ENCODE measurements at places on chromosomes 1 and 21.
A peak's percentile ranks its signal among the peaks of the same experiment; 100 is the strongest.

- peak; percentile 40 for DNase-seq
Measured at GRCh38 chr1:156616463-156616862, 2.8 kb upstream of the HAPLN2 start.

- DNase-seq, result no peak
Measured at GRCh38 chr1:99397029-99397428, 132.7 kb downstream of the PLPPR4 start.

- DNase-seq, result no peak
Measured at GRCh38 chr1:50659107-50659662, 235.9 kb upstream of the DMRTA2 start.

GRCh38 chr1:60103186-60103585, 29.6 kb upstream of the C1orf87 start:
- no peak for DNase-seq

DNA sequence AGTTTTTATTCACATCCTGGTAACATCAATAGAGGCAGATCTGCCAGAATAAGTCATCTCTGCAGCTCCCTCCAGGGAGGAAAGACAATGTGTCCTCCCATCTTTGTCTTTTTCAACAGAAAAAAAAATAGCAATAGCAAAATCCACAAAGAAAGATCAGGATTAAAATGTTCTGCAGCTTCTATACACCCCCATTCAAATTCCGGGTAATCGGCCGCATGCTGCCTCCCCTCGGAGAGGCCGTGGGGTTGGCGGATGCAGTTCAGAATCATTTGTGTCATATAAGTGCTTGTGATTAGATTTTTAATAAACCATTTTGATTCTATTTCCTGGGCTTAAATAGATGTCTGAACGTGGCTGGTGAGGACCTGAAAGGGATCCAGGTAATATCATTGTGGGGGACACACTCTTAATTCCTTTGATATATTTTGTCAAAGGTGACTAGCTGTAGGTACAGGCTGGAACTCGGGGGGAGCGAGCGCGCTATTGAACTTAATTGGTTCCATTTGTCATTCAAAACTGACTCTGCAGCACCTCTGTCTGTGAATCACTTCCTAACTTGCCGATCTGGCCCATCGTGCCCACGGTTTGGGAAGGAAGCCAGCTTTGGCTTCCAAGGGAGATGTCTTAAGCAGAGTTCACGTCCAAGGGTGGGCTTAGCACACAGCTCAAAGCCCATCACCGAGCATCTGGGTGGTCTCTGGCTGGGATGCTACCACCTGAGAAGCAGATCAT, 85.6 kb upstream of the ARHGEF16 start:
- no peak for DNase-seq

GRCh38 chr1:15304708-15305467, 57.9 kb downstream of the FHAD1 start:
- DNase-seq, result peak; percentile 78

- no peak for DNase-seq
Measured at GRCh38 chr1:157512036-157512969, 40.0 kb downstream of the FCRL5 start.

DNA sequence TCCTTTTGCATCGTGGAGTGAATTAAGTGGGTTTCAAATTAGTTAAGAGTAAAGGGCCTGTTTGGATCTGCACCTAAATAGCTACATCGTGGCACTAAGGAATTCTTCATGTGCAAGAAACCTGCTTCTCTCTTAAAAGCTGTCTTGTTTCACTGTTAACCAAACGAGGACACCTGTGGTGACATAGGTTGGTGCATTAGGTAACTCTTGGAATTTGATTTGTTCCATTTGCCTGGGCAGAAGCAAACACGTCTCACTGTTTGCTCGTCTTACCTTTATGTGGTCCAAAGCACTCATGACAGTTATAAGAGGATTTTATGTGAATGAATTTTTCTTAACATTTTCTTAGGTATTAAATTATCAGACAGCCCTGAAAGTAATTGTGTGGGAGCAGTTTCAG, 60.9 kb downstream of the PRDM2 start:
- DNase-seq, result no peak

DNA sequence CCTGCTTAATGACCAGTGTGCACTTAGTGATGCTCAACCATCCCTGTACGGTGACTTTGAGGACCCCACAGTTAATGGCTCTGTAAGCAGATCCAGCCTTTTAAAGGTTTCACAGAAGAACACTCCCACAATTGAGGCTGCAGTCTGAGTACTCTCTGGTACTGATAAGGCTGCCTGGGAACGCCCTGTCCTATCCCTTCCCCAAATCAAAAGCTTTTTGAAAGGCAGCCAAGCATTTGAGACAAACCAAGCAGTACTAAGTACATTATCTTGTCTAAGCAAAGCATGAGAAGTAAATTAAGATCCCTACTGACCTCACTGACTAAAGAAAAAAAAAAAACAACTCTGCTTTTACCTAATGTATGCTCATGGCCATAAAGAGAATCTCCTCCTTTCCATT, 60.7 kb downstream of the SH3GLB1 start:
- no peak for DNase-seq

- peak; percentile 59 for DNase-seq
Measured at GRCh38 chr1:86503406-86504136, 34.8 kb downstream of the CLCA1 start.

GRCh38 chr1:78619032-78619431, 1.2 kb upstream of the IFI44L start:
- no peak for DNase-seq

DNA sequence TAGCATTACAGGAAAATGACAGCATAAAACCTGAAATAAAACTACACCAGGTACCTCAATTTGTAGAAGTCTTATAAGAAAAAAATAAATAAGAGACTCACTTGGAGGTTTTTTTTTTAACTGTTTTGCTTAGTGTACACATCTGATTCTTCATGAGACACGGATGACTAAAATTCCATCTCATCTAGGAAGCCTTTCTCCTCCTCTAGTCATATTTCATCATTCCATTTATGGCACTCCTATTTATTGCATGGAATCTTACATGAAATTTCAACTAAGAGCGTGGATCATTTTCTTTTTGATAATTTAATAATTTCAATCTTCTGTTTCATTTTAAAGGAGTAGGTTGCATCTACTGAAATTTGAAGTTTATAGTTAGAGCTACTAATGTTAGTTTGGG, 1.6 kb upstream of the PTGS2 start:
- no peak for DNase-seq

GRCh38 chr1:184143449-184143848, 91.9 kb downstream of the TSEN15 start:
- DNase-seq, result peak; percentile 95

GRCh38 chr1:3673381-3674099, 21.2 kb downstream of the TP73 start:
- no peak for DNase-seq

- no peak for DNase-seq
Measured at GRCh38 chr1:42779725-42780124, 5.1 kb upstream of the TMEM269 start.
